ENCODE measurements at places on chromosomes 2 and 18.

DNA sequence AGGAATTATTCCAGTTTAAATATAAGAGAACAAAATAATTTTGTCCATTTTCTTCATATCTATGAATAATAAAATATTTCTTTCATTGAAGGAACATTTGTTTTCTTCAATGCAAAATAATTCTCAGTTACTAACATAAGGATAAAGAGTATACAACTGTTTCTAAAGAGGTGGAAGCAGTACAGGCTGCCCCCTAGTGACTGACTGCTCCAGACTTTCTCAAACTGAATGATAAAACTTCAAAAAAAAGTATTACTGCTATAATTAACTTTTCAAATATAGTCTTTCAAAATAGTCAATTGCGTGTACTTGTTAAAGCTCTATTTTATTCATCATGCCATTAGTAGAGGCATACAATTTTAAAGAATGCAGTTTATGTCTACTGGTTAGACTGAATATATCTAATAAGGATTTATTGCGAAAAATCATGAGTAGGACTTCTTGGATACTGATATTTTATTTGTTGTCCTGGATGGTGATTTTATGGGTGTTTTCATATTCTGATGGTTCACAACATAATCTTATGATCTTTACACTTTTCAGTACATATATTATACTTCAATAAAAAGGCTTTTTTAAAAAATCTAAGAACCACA lies 100.1 kb downstream of the WDPCP start:
- no peak for DNase-seq

- no peak for DNase-seq
These were observed 117.3 kb upstream of the STON1 start for GRCh38 chr2:48412443-48413250.

DNA sequence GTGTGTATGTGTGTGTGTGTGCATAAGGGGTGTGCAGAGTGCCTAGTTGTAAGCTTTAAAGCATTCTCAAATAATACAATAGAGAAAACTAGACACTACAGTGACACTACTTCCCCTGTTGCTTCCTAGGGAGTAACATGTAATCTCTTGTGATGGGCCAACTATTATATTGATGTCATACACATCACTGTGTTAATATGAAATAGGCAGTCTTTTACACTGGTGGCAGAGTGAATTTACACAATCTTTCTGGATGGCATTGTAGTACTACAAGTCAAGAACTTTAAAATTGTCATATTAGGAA lies 488.0 kb upstream of the ZEB2 start:
- no peak for DNase-seq

- no peak for DNase-seq
These were observed 8.8 kb downstream of the PELI1 start for GRCh38 chr2:64135421-64135820.

DNA sequence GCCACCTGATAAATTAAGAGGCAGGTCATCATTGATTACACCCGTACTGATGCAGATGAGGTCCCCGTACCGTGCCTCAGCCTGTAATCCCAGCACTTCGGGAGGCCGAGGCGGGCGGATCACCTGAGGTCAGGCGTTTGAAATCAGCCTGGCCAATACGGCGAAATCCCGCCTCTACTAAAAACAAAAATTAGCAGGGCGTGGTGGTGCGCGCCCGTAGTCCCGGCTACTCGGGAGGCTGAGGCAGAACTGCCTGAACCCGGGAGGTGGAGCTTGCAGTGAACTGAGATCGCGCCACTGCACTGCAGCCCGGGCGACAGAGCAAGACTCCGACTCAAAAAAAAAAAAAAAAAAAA lies 683 bp upstream of the ENOSF1 start:
- DNase-seq: no peak

- DNase-seq: no peak
These were observed 144.1 kb downstream of the CELF4 start for GRCh38 chr18:37421341-37422077.

DNA sequence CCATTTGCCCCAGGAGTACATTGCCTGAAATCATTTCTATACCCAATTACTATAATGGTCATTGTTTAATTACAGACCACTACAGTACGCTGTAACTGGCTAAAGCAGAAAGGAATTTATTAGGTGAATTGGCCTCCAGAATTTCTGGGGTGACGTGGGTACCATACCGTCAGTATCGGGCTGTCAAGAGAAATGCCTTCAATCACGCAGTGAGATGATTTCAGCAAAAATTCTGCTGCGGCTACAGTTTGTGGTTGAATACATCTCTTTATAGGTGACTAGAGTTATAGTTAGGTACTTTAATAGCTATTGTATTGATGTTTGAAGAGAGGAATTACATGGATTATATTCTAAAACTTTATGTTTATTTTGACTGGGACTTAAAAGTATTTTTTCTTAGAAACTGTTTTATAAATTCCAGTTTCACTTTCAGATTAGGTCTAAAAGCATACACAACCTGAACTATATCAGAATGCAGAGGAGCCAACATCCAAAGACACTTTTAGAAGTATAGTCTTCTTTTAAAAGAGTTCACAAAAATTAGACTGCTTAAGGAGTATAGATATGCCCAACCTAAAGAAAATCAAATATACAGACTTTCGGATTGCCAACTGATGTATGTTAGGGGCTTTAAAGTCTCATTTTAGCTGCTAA lies 128.4 kb downstream of the TTC27 start:
- no peak for DNase-seq

- no peak for DNase-seq
These were observed 27.7 kb downstream of the SH3BP4 start for GRCh38 chr2:234979204-234980167.

- no peak for DNase-seq
These were observed 53.2 kb upstream of the CUL3 start for GRCh38 chr2:224638301-224638823.

- no peak for DNase-seq
These were observed 124.6 kb downstream of the VIT start for GRCh38 chr2:36820942-36821605.

GRCh38 chr2:109230941-109231420 lies 102.0 kb downstream of the SH3RF3 start:
- DNase-seq: no peak

- DNase-seq: no peak
These were observed 18.0 kb downstream of the DGUOK start for GRCh38 chr2:73944714-73945113.

DNA sequence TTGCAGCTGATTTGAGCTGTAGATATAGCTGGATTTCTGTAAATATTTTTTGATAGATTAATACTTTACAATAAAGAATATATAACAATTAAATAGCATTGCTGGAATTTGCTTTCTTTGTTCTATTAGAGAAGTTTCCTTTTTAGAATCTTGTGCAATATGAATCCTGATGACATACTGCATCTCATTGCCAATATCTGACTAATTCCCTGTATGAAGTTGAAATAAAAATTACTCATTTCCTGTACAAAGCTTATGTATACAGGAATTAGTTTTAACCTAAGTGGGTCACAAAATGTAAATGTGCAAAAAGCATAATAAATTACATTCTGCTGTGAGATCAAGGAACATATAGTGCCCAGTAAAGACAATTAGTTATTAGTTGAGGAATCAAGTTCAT lies 72.8 kb upstream of the TMEFF2 start:
- DNase-seq: no peak

DNA sequence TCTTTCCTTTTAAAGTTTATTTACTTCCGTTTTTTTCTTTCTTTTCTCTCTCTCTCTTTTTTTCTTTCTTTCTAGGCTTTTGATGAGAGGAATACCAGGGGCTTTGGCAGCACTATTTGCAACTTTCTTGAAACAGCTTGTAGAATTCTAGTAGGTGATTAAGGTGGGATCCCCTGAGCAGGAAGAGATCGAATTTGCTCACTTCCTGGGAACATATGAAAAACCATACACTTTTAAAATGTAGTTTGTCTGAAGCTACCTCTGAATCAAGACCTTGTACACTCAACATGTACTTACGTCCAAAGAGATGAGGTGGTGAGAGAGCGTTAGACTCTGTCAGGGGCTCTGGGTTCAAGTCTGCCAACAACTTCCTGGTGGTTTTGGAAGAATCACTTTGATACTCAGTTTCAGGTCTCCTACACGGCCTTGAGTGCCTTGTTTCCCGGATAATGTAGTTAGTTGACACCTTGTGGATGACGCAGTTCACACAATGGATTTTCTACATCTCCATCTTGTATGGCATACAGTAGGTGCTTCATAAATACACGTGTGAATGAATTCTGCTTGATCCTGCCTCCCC lies 229.1 kb downstream of the MYCN start:
- no peak for DNase-seq

DNA sequence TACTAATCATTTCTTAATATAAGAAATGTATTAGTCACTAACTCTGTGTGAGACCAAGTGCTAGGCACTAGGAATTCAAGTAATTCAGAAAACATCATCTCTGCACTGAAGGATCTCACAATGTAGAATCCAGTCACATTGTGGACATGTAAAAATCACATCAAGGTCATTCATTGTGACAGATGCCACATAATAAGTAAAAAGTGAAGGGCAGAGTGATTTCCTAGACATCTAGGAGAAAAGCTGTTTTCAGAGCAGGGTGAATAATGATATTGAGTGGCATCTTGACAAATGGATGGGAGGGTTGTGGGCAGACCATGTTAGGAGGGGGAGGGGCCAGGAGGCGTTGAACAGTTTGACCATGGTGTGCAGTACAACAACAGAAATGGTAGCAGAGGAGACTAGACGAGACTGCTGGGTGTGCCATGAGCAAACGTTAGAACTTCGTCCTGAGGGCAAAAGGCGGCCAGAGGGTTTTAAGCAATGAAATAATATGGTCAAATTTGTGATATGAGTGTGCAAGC lies 93.8 kb downstream of the DTNA start:
- no peak for DNase-seq

Data from activated naive CD8-positive, alpha-beta T cell treated with anti-CD3 and anti-CD28 coated beads, Interleukin-2, amount 50 U/mL, for 16 hours (primary cell).